ENCODE measurements at places on chromosomes 6 and 20.

DNA sequence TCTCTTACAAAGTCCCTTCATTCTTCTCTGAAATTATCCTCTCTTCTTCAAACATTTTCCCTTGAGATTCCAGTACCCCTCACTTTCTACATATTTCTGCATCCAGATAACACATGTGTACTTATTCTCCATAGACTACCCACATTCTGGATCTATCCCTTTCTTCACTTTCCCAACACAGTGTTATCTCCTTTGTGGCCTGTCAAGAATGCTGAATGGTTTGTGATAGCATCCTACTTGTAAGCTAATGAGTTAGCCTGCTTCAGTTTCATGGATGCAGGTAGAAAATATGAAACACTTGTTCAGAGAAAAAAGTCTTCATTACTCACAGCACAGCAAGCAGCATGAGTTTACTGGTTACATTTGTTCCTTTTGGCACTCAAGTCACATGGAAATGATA lies 245.4 kb downstream of the HTR1B start:
- no peak for DNase-seq

DNA sequence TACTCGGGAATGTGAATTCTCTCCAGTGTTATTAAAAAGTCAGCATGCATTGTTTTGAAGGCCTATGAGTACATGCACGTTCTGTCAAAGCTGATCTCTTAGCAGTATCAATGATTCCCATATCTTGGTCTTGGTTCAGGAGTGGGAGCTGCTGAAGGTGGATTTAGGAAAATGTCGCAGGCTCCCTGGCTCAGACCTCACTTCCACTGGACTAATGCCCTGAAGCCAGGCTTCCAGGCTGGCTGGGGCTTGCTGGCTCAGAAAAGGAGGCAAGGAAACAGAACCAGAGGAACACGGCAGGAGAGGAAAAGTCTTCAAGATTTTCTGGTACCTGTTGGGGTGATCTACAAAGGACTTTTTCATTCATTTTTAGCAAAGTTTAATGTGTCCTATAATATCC lies 81.6 kb downstream of the OLIG3 start:
- DNase-seq: no peak

- peak; percentile 8 for DNase-seq
These were observed 69.0 kb upstream of the STXBP5 start for GRCh38 chr6:147135211-147135681.

DNA sequence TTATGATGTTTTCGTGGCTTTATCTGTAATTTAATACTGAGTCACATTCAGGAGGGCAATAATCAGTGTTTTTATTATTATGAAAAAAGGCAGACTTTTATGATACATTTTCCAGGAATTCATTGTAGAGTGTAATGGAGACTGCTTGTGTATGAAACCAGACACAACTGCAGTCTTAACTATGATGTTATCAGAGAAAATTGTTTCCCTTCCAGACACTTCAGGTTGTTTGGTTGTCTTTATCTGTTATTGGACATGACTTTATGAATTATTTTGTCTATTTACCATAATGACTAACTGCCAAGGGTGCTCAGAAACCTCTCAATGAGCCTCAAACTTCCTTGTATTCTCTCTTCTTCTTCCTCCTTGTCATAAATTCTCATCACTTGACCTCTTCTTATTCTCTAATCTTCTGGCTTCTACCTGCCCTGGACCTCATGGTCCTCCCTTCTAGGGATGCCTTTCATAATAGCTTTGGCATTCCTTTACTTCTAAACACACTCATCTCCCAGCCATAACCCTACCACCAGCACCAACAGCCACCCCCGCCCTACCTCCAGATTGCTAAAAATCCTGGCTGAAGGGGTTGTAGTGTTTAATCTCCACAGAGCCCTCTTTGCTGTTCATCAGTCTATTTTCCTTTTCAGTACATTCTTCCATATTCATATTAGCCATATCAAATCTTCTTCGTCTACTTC lies 492.5 kb downstream of the CDKAL1 start:
- DNase-seq: peak; percentile 27

GRCh38 chr6:125598422-125598821 lies 151.0 kb upstream of the HEY2 start:
- DNase-seq: no peak

GRCh38 chr6:97870273-97870672 lies 587.3 kb upstream of the MMS22L start:
- DNase-seq: no peak

GRCh38 chr6:90386399-90387382 lies 90.0 kb upstream of the BACH2 start:
- no peak for DNase-seq

- peak; percentile 56 for DNase-seq
These were observed 15.8 kb upstream of the LIN28B start for GRCh38 chr6:104940893-104941728.

- DNase-seq: no peak
These were observed 133.8 kb upstream of the PTPN1 start for GRCh38 chr20:50376179-50376887.

GRCh38 chr20:34185766-34186620 lies 55.2 kb upstream of the ASIP start:
- DNase-seq: no peak

DNA sequence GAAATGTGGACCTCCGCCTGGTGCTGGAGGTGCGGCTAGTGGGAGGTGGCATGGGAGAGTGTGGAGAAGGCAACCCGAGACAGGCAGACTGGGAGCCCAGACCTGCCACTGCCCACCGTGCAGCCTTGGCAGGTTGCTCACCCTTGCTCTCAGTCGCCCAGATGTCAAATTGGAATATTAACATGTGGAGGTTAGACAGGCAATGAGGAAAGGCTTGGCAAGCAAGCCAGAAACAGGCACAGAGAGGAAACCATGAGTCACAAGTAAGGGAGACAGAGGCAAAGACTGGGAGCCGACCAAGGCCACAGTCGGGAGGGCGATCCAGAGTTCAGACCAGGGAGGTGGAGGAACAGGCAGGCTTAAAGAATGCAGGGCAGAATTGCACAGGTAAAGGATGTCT lies 178.2 kb downstream of the FOXC1 start:
- no peak for DNase-seq

DNA sequence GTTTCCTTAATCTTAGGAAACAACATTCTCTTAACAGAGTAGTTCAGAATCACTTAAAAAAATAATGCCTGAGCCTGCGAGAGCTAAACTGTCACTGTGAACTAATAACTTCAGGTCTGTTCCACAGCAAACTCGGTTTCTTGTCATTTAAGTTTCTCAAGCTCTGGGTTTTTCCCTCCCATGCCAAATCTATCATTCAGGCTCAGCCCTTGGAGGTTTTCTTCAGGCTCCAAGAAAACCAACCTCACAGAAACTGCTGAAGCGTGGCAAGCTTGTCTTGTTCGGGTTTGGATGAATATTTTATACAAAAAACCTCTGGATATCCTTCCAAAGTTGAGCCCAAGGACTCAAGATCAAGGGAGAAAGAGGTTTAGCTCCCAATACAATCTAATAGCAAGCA lies 99.7 kb upstream of the SNX9 start:
- DNase-seq: no peak

GRCh38 chr20:754904-755303 lies 13.4 kb downstream of the SLC52A3 start:
- no peak for DNase-seq

DNA sequence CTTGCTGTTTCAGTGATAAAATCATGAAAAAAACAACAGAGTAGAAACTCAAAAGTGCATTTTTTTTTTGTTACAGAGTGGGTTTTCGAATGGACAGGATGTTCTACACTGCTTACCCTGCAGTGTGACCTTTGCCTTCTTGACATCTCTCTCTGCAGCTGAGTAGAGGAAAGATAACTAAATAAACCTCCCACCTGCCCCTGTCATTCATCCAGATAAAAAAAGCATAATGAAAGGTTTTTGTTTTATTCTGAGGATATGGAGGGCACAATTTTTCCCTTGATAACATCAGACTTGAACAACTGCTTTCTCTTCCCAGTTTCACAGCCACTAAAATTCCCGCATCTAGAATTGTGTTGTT lies 193.6 kb upstream of the FOXQ1 start:
- no peak for DNase-seq

DNA sequence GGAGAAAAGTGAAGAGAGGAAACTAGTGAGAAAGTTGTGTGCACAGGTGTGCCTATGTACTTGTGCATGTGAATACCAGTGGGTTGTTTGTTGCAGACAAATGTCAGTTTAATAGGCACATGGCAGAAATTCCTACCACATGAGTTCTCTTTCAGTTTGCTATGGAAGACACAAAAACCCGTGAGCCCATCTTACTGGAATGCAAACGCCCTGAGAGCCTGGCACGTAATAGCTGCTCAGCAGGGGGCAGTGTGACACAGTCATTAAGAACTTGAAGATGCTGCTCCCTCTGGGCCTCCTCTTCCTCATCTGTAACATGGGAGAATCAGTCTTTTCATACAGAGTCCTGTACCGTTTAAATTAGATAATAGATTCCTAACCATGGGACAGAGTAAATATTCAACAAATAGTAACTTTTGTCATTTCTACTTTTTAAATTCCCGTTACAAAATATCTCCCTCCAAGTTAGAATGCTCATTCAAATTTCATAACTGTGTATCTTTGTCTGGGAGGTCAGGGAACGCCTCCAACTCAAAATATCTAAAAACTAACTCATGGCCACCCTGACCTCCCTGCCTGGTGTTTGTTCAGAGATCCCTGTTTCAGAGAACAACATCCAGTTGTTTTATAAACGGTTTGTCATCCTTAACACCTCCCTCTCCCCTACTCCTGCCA lies 802.9 kb downstream of the MAFB start:
- DNase-seq: no peak

DNA sequence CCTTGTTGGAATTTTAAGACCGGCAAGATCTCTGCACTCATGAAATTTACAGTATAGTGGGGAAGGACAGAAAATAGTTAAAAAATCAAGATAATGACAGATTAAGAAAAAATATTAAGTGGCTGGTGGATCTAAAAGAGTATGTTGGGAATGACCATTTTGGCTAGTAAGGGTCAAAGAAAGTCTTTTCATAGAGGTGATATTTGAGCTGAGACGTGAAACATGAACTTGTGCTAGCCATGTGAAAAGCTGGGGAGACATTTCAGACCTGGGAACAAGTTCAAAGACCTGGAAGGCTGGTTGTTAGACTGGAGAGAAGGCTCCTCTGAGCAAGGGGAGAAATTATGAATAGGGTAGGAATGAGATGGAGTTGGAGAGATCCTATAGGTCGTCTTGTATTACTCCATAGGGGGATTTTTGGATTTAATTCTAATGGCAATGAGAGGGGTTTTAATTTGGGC lies 4.7 kb downstream of the BICRAL start:
- DNase-seq: no peak

DNA sequence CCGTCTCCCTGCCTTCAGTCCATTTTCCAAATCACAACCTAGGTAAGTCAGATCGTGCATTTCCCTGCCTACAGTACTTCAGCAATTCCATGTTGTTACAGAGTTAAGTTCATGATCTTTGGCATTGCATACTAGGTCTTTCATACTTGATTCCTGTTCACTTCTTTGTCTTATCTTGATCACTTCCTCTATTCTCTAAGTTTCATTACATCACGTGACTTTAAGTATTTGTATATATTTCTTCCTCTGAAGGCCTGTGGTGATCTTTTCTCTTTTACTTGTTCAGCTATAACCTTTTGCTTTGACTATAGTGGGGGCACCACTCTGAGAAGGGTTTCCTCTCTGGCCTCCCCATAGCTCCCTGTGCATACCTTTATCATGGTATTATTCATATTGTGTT lies 100.2 kb downstream of the TRMT11 start:
- DNase-seq: no peak

DNA sequence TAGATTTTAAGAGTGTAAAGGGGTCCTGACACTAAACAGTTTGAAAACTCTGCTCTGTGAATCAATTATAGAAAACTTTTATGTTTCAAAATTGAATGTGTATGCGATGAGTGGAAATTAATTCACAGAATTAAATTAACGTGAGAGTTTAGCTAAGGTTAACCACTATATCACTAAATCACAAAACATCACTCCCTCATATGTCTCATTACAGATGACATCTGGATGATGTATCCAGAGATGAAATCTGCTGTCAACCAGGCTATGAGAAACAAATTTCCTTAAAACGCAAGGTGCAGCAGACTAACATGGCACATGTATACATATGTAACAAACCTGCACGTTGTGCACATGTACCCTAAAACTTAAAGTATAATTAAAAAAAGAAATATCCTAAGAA lies 27.3 kb downstream of the PRSS35 start:
- no peak for DNase-seq

DNA sequence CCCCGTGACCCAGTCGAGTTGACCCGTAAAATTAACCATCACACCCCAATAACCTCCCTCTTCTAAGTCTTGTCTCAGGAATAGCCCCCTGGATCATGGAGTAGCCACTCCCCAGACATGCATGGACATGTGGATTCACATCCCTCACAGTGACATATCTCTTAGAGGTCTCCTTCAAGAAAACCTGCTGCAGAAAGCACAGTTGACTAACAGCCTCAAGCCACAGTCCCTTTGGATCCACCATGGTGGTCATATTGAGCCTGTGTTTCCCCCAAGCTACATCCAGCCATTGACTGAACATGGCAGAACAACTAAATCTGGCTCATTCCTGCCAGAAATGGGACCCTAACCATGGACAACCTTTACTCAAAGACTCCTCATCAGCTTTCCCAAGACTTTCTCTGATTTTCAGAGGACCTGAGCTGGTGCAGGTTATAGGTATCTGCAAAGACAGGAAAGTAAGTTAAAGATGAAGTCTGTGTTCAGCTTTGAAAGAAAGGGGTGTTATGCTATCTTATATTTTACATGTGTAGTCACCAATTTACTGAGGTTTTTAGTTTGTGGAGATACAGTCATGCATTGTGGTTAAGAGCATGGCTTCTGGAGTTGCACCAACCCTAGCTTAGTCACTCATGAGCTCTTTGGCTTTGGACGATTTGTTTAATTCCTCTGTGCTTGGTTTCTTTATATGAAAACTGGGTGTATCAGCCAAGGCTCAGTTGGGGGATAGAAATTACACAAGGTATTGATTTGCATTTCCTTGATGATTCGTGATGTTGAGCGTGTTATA lies 219.1 kb downstream of the MYLK4 start:
- no peak for DNase-seq

DNA sequence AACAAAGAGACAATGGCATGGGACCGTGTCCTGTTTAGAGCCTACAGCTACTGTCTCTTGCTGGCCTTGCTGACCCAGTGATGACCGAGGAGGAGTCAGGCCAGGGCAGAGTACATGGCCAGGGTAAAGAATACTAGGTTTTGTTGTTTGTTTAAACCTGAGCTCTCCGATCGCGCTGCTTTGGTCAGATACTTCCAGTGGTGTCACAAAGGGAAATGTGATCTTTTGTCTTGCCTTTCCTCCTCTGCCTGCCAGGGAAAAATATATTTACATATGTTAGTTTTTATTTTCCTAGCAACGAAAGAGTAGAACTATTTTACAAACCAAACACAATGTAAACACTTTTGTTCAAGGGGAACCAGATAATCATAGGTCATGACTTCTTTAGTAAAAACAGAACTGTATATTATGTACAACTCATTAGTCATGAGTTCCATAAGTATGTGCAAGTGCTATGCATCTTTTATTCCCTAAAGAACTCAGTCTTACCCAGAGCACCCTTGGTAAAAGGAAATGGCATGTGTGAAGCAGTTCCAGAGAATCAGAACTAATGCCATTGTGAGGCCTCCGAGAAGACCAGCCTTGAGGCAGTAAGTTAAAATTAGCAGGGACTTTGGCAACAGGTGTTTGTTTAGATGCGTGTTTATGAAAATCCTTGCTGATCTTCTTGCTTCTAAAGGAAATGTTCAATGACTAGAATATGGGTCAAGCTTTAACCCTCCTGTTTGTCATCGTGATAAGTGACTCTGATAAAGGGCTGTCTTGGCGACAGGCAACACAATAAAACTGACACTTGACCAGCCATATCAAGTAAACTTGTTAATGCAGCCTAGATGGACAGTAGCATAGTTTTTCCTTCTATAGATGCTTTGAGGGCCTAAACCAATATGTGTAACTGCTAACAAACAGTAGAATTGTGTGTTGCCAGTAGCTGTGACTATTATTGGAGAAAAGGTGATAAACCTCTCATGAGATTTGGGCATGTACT lies 204.6 kb downstream of the NKAIN2 start:
- no peak for DNase-seq
